Urinary bladder (tissue), 4 donors: ENCODE measurements at places on chromosomes 13 and 19. TPM values are rescaled to one million over a fixed set of nuclear protein-coding genes. Genes with fewer than 3 reads are reported as not detected.
A peak's percentile ranks its signal among the peaks of the same experiment; 100 is the strongest.

HTR2A gene
- total RNA-seq = 4.8 TPM

PTPRH gene
- total RNA-seq = 3.6 TPM

ANGPTL8 gene
- total RNA-seq = not detected

DNA sequence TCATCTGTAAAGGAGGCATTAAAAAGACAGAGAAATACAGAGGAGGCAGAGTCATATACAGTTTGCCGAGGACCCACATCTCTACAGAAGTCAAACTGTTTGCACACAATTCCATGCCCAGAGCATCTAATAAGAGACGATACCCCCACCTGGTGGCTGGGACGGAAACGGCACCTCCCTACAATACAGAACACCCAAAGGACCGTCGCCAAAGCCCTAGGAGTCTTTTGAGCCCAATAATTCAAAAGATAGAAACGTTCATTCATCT is 703 bp upstream of the PLEKHG2 start:
- DNase-seq = peak; percentile 87

- DNase-seq = no peak
Measured at GRCh38 chr13:93244141-93244917, 17.7 kb downstream of the GPC6 start.
